ENCODE measurements at places on chromosomes 7 and 10.

- no peak for DNase-seq
Measured at GRCh38 chr7:66503551-66504031, 125.1 kb upstream of the KCTD7 start.

DNA sequence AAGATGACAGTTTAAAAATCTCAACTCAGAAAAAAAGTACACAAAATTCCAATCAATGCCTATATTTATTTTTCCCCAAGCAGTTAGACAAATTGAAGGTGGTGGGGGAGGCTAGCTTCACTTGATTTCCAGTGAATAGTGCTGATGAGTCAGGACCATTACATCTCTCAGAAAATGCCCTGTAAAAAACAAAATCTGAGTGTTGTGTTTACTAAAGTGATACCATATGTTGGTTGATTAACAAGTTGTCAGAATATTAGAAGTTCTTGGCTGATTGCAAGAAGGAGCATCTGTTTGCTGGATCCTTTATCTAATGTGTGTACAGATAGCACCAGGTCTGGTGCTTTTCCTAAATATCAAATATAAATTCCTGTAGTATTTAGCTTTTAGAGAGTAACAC is 31.3 kb upstream of the KIAA1217 start:
- no peak for DNase-seq

DNA sequence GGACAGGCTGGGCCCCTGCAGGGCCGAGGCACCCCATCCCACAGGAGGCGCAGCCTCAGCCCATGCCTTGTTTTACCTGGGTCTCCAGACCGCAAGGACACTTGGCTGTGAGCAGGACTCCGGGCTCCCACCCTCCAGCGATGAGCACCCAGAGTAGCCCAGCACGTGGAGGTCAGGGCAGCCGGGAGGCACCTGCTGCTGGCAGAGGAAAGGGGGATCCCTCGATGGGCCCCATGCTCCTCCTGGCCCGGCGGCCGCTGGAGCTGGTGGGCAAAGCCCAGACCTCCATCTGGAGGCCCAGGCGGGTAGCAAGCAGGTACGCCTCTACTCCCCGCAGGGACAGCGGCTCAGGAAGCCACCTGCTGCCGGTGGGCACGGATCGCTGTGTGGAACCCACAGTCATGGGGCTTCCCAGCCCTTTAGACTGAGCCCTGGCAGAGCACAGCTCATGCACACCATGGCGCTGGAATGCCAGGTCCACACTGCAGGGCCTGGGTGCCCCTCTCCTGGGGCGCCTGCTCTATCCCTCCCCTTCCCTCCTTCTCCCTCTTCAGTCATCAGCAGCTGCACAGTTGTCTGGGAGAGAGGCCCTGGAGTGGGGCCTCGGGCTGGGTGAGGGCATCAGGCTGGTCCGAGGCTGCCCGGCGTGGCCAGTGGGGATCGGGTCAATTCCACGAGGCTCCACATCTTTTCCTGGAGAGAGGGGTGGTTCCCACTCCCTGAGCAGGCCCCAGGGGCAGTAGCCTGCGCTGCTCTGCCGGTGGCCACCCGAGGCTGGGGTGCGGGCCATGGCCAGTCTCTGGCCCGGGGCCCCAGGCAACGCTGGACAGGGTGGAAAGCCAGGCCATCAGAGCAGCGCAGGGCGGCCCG is 65.7 kb downstream of the PWWP2B start:
- no peak for DNase-seq

DNA sequence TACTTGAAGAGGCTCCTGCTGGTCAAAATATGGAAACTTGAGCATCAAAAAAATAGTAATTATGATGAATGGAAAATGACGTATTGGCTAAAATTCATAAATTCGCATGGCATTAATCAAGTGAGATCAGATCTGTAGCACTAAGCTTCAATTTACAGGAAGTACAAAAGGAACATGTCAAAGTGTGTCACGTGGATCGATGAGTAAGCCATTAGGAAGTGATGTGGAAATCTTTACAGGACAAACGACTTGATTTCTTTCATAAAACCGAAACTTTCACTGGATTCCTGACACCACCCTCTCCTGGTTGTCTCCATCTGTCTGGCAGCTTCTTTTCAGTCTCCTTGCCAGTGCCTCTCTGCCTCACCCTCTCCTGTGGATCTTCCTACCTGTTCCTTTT is 25.8 kb downstream of the AKR1C8 start:
- DNase-seq: no peak

GRCh38 chr7:87759501-87759900 is 116.7 kb downstream of the SLC25A40 start:
- DNase-seq: no peak

GRCh38 chr7:55478700-55479099 is 93.6 kb downstream of the VOPP1 start:
- DNase-seq: no peak

Data from endothelial cell (in vitro differentiated cells).